ENCODE measurements at places on chromosomes 2 and 18.

DNA sequence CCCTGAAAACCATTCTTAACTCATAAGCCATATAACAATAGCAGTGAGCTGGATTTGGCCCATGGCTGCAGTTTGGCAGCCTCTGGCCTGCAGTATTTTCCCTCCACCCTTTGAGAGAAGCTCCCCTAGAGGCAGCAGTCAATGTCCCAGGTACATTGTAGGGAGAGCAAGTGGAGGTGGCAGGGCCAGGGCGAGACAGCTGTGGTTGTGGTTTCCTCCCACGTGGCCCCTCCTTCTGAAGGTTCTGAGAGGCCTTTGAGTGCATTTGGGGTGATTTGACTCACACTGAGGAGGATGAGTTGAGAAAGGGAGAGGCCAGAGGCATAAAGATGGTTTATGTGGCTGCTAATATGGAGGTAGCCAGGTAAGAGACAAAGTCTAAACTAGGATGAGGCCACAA is 45.5 kb upstream of the LDAH start:
- DNase-seq: no peak

DNA sequence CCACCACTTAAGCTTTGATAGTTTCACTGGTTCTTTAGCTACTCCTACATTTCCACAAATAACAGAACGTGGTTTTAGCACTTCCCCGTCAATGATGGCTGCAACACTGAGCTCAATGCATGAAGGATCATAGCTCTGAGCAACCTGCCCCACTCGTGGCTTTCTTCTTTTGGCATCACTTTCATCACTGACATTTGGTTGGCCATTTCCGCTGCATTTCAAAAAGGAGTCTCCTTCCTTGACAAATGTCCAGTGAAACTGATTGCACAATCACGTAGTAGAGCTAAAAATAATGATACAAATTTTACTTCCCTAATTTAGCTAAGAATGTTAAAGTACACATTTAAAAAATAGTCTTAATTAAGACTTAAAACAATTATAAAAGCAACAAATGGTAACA is 205.2 kb upstream of the HDAC4 start:
- DNase-seq: no peak

- no peak for DNase-seq
Observed at GRCh38 chr2:6932828-6933227, 15.6 kb downstream of the RNF144A start.

DNA sequence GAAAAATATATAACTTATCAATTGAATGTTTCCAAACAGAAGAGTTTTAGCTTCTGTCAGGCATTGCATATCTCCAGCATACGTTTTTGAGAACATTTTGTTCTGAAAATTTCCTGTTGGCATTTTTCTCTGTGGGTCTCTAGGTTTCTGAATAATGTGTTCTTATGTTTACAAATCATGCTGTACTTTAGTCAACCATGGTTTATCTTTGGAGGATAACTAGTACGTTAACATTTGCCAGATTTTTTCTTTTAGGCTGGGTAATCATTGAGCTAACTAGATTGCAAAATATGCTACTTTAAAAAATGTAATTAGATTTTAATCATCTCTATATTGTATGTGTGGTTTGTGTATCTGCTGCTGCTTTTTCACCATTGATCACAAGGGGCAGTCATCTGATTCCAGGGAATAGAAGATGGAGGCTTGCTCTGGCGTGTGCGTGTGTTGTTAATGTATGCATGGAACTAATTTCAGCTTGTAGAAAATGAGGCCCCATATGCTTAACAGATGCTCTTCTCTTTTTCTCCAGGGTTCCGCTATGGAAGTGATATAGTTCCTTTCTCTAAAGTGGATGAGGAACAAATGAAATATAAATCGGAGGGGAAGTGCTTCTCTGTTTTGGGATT is 21.3 kb downstream of the XRCC5 start:
- no peak for DNase-seq

DNA sequence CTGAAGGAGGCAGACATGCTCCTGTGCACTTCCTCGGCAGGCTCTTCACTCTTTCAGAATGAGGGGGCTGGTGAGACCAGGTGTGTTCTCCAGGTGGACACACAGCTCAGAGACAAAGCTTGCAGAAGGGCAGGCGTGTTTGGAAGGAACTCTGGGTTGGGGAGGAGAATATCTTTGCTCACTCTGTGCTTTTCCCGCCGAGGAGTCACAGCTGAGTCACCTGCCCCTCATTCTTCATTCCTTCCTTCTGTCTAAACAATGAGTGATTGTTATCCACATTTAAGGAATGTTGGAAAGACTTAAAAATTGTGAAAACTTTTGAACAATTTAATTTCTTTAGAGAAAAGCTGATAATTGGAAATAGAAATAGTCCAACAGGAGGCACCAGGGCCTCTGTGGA is 126.3 kb upstream of the TPO start:
- DNase-seq: no peak

DNA sequence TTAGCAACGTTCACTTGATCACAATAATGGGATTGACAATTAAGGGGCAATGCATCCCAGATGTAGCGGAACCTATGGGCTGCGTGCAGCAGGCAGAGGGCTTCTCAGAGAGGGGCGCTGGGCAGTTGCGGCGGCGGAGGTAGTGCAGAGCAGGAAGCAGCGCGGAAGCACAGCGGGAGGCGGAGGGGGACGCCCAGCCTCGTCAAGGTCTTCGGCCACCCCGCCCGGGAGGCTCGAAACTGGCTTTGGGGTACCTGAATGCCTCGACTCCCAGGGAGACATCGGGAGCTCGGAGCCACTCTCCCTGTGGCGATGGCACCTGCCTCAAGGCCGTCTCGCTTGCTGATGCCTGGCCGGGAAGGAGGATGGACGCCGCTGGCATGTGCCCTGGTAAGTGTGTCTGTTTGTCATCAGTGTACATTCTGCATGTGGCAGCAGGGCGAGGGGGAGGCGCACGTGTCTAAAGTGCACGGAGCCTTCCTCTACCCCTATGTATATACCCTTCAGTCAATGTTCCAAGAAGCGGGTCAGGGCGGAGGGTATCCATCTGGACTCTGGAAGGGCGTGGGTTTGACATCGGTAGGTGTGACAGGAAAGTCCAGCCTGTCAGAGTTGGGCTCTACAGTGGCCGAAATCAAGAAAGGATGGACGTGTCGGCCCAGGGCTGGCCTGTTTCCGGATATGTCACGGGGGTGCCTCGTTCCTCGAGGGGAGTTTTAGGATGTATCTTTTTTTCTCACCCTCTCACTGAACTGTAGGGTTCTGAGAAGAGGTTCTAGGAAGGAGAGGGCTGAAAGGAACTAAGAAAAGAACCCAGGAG is 7.5 kb upstream of the SP9 start:
- no peak for DNase-seq

DNA sequence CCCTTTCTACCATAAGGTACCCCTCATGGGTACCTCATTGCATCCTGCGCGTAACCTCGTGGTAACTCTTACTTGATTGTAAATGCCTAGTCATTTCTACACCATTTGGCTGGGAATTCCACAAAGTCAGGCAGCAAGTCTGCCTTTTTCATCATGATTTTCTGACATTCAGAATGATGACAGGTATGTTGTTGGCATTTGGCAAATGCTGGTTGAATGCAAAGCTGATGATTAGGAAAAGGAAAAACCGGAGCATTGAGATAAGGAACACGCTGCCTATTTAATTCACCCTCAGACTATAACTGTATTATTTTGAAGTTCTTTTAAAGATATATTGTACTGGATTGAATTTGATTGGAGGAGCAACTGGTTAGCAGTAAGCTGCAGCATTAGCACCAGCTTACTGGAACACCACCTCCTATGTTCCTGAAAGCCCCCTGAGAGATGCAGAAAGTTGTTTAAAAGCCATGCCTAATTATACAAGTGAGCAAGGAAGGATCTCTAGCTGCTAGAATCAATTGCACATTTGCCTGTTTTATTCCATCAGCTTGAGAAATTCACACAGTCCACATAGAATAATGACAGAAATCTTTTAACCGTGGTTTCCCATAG is 520.1 kb downstream of the LRP1B start:
- DNase-seq: no peak

DNA sequence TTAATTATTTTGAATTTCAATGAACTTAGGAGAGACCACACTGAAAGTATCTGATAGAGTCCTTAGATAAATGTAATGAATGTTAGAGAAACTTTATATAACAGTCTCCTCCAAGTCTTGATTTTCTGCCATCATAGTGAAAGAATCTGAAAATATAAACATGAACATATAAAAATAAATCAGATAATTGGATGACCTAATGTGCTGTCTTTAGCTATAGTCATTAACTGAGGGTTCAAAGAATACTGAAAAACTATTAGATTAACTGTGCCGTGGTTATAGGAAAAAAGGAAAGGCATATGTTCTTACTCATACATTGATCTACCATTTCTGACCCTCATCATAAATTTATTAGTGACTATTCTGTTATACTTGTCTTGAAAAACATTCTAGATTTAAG is 47.0 kb upstream of the SPAG16 start:
- DNase-seq: no peak

Data from GF-D8 (cell line).